MV-4-11 (cell line): ENCODE measurements at places on chromosomes 7 and 10.
A peak's percentile ranks its signal among the peaks of the same experiment; 100 is the strongest.

GRCh38 chr10:43128958-43129706 lies 9.1 kb upstream of the CSGALNACT2 start:
- DNase-seq: peak; percentile 98

DNA sequence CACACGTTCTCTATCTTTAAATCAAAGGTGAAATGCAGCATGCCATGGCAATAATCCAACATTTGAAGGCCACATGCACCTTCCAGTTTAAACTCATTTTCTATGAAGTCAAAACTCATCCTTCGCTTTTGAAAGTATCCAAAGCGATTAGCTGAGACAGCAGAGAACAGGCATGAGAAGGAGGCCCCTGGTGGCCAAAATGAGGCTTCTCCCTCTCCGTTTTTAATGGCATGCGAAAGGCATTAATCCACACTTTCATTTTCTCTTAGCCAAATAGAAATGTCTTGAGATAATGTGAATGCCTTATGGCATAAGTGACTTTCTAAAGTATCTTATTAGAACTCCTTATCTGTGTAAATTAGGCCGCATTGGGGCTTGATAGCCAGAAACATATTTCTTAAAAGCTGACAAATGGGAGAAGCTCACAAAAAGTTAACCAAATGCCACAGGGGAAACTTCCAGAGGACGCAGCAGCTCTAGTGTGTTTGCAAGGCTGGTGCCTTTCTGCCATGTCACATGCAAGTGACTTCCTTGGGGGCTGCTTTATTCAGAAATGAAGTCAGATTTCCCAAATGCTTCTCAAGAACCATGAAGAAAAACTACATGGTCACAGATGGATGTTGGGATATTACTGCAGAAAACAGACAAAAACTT lies 1189.6 kb downstream of the SORCS1 start:
- peak; percentile 1 for DNase-seq

GRCh38 chr7:28389504-28390395 lies 22.6 kb upstream of the CREB5 start:
- DNase-seq: peak; percentile 53

DNA sequence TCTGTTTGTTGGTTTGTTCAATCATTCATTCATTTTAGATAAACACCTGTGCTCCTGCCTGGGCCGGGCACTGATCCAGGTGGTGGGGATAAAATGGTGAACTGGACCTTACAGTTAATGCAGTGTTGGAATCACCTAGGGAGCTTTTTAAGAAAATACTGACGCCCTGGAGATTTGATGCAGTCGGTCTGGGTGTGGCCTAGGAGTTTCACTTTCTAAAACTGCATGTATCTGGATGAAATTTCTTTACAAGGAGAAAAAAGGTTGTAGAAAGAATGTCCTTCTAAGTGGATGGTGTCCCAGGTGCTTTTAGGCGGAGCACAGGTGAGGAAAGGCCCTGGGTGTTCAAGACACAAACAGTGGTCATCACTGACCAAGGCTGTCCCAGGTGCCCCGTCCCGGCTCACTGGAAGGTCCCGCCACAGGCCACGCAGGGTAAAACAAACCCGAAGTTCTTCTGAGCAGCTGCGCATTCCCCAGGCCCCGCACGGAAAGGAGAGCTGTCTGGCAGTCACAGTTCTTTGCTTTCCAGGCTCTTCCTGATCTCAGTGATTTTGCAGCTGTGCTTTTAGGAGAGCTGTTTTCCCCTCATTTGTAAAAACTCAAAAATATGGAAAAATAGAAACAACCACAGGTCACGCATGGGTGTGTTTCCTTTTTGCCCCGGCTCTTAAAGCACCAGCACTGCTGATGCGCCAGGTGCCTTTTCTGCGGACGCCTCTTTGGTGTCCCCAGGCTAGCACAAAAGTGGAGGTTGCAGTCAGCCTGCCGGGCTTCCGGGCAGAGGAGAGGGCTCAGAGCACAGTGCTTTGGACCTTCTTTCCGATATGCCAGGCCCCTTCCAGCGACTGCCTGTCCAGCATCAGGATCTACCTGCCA lies 161.9 kb downstream of the GRK5 start:
- no peak for DNase-seq

- DNase-seq: no peak
These were observed 38.3 kb downstream of the WAC start for GRCh38 chr10:28571265-28571664.

DNA sequence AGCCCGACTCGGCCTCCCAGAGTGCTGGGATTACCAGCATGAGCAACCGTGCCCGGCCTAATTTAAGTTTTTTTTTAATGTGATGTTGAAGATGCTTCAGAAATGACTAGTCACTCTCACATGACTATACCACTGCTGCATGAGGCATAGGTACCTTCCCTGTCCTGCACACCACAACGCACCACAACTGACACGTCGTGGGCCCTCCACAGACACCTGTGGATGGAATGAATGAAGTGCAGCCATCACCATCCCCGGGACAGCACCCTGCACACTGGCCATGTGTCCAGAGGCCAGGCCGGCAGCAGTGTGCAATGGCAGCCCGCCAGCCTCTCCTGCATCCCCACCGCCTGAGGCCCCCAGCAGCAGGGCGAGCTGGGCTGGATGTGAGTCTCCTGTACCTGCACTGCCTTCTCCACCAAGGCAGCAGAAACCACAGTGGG lies 55.1 kb downstream of the VOPP1 start:
- no peak for DNase-seq

- DNase-seq: no peak
These were observed 36.9 kb downstream of the ZNRF2 start for GRCh38 chr7:30321089-30321881.
